CD8-positive, alpha-beta memory T cell (primary cell): ENCODE measurements at places on chromosomes 12 and 14. TPM values are rescaled to one million over a fixed set of nuclear protein-coding genes. Genes with fewer than 3 reads are reported as not detected.

DNA sequence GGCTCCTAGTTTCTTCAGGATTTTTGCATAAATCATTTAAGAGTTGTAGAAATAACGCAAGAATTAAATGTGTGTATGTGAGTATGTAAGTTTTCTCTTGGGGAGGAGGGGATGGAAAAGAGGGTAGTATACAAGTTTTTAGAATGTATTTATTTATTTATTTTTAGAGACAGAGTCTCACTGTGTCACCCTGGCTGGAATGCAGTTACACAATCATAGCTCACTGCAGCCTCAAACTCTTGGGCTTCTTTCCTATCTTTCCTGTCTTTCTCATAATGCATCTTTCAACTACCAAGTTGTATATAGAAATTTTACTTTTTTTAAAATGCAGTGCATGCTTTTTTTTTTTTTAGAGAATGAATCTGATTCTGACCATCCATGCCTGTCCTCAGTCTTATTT is 269.0 kb upstream of the GARIN2 start:
- no peak for DNase-seq
- H3K4me3 ChIP-seq: no peak overlapping the region
- no peaks in the 10 kb centered on the region for H3K4me1 ChIP-seq
- no peaks in the 10 kb centered on the region for H3K36me3 ChIP-seq
- H3K27ac ChIP-seq: no peak overlapping the region
- no peaks in the 10 kb centered on the region for H3K27me3 ChIP-seq

- no peaks in the 10 kb centered on the region for H3K36me3 ChIP-seq
- no peak overlapping the region for H3K4me3 ChIP-seq
- peaks cover 12% of the 10 kb centered on the region for H3K27me3 ChIP-seq
- no peak overlapping the region for H3K27ac ChIP-seq
- no peak for DNase-seq
These were observed 679 bp downstream of the BDKRB2 start for GRCh38 chr14:96205059-96205977.

GRCh38 chr14:31251028-31251958 is 43.7 kb upstream of the HECTD1 start:
- DNase-seq: no peak
- no peaks in the 10 kb centered on the region for H3K4me1 ChIP-seq
- no peak overlapping the region for H3K27ac ChIP-seq
- H3K27me3 ChIP-seq: no peaks in the 10 kb centered on the region
- H3K4me3 ChIP-seq: no peak overlapping the region
- no peaks in the 10 kb centered on the region for H3K36me3 ChIP-seq

Gene KCNA1
- total RNA-seq: not detected

Gene TSPAN9
- total RNA-seq: 0.33 TPM
